ENCODE measurements at places on chromosomes 7 and 10.
A peak's percentile ranks its signal among the peaks of the same experiment; 100 is the strongest.

DNA sequence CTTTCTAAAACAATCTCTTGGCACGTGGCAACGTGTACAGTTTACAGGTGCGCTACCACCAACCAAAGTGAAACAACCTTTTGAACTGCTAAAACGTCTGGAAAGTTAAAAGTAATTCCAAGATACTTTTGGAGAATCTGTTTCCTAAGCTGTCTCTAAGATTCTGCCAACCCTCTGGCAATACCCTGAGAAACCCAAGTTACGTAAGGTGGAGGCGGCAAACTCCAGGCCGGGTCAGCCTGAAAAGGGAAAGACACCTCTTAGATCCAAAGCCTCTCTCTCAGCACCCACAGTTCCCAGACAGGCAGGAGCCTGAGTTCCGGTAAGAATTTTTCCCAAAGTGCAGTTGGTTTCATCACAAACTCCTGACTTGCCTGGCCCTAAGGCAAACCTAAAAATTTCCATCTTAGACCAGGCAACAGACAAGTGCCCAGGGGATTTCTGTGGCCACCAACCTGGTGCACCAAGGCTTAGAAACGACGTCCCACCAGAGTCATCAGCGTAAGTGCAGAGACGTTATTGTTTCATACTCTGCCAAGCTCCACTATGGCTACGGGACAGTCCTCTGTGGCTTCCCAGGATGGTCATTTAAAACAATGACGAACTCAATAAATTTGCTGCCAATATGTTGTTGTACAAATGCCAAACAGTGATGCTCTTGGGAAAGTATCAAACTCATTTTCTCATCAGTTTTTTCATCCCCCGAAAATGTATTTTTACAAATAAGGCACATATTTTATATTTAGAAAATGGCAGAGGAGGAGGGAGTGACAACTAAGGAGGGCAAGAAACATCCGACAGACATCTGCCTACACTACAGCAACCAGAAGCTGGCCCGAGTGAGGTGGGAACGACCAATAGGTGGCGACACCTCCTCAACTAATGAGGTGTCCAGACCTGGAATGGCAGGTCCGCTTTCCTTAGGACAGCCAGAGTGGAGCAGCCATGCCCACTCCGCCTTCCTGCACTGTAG lies 205.8 kb upstream of the FRMD4A start:
- DNase-seq, result peak; percentile 64

GRCh38 chr7:31465285-31465684 lies 48.6 kb upstream of the ITPRID1 start:
- DNase-seq, result no peak

DNA sequence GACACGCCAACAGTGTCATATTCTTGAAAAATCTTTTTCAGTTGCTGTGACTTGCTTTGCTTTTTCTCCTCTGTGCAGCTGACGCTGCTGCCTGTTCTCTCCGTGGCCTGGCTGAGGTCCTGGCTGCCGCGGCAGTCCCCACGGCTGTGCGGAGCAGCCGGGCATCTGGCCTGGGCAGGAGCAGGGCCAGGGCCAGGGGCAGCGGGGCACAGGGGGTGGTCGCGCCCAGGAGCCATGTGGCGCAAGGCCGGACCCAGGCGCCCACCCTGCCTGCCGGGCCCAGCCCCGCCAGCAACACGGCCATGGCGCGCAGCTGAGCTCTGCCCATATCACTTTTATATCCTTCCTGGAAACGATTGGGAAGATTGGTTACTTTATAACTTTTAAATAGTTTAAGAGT lies 109.4 kb upstream of the ACBD5 start:
- DNase-seq, result no peak

DNA sequence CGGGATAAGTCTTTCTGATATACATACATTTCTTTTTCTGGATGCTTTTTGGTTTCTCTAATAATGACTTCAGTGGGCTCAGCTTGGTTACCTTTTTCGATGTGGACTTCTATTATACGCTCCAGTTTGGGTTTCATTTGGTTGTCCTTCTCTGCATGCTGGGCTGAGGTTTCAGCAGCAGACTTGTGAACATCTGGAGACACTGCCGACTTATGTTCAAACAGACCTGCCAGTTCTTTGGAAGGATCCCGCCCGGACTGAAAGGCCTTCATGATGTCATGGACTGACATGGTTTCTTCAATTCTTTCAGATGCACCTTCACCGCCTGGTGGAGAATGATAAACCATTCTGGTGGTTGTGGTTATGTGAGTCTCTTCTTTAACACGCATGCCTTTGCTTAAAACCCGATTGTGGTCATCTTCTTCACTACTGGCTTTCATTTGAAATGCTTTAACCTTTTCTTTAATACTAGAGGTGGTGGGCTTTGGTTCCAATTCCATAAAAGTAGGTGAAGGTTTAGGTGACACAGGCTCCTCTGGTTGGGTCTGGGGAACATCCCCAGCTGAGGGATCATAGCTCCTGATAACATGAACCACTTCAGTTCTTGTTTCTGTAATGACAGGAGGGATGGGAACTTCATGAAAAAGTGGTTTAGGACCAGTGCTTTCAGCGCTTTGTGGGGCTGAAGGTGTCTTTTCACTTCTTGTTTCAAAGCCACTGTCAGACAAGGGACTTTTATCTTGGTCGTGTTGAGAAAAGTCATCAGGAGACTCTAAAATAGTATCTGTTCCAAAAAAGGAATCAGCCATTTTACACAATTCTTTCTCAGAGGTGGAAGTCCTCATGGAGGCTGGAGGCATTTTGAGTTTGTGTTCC lies 167.7 kb upstream of the CCDC6 start:
- no peak for DNase-seq

DNA sequence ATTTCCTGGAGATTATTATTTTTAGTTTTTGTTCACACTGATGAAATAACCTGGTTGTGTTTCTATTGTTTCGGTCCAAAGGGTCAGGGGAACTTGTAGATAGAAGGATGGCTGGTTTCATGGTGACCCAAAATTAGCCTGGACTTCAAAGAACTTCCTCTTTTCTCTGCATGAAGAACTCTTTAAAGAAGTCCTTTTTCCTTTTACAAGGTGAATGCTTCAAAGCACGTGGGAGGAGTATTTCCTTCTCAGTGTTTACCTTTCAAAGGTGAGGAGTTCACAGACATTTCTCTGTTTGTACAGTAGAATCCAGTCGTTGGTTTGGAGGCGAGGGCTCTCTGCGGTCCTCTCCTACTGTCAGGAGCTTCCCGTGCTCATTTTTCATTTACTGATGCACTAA lies 561.7 kb downstream of the GATA3 start:
- no peak for DNase-seq

DNA sequence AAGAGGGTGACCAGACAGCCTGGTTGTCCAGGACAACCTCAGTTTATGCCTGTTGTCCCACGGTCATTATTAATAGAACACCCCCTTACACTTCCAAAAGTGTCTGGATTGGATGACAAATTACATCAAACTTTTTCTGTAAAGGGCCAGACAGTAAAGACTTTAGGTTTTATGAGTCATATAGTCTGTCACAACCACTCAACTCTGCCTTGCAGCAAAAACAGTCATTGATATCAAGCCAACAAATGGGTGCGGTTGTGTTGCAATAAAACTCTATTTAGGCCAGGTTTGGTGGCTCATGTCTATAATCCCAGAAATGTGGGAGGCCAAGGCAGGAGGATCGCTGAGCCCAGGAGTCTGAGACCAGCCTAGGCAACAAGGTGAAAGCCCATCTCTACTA lies 66.7 kb upstream of the ATP6V0A4 start:
- no peak for DNase-seq

GRCh38 chr7:111672901-111673300 lies 110.6 kb upstream of the IMMP2L start:
- DNase-seq, result no peak

GRCh38 chr10:5570007-5570655 lies 45.4 kb downstream of the CALML3 start:
- DNase-seq, result no peak

DNA sequence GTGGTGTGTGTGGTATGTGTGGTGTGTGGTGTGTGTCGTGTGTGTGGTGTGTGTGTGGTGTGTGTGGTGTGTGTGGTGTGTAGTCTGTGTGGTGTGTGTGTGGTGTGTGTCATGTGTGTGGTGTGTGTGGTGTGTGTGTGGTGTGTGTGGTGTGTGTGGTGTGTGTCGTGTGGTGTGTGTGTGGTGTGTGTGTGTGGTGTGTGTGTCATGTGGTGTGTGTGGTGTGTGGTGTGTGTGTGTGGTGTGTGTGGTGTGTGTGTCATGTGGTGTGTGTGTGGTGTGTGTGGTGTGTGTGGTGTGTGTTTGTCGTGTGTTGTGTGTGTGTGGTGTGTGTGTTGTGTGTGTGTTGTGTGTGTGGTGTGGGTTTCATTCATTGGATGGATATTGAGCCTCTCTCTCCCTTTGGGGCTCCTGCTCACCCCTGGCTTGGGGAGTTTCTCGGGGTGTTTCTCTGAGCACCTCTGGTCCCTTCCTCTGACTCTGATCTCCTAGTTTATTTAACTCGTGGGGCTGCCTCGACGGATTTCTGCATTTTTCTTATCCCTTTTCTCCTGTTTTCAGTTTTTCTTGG lies 145.8 kb downstream of the DNAJB6 start:
- DNase-seq, result peak; percentile 14

DNA sequence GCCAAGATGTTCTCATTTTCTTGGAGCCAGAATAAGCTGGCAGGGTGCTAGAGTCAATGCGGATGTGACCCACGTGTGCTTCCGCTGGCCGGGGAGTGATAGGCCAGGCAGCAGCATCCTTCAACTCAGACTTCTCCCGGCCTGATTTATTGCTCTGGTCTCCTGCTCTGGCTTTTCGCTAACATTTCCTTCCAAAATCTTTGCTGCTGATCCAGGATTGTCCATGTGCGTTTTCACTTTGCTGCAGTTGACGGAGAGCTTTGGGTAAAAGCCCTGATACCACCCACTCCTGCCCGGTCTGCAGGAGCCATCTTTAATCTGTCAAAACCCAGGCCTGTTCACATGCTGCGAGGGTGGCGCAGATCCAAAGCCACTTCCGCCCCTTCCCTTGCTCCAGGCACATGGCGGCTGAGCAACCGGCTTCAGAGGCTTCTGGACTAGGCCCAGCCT lies 106.8 kb downstream of the CYP26A1 start:
- peak; percentile 76 for DNase-seq

- DNase-seq, result no peak
These were observed 285.5 kb downstream of the TCF7L2 start for GRCh38 chr10:113235508-113235907.

DNA sequence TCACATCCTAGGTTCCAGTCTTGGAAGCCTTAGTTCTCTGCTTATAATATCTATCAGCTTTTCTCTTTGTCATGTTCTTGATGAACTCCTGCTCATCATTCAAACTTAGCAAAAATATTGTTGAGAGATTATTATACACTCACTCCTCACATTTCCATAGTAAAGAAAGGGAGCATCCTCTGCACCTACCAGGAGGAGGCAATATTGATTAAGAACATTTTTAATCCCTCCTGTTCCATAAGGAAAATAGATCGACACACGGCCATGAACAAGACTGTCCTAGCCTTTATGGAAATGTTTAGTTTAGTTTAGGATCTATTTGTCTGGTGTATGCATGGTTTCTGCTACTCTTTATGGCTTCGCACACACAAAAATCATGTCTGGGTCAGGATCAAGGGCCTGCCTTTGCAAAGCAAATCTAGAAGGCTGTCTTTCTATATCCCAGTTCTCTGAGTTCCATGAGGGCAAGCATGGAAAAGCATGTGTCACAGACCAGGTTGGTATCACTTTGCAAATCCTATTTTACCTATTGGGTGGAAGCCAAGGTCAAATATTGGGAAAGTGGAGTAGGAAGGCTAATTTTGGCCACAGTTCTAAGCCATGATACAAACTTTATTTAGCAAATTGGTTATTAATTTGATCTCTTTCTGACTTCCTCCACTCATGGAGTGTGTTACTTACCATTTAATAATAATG lies 164.4 kb downstream of the MDFIC start:
- DNase-seq, result no peak

- DNase-seq, result no peak
These were observed 2.0 kb downstream of the ZSCAN25 start for GRCh38 chr7:99618726-99619125.

GRCh38 chr10:49078433-49078832 lies 36.9 kb downstream of the VSTM4 start:
- no peak for DNase-seq

- no peak for DNase-seq
These were observed 12.3 kb upstream of the ASCC1 start for GRCh38 chr10:72228318-72228751.

DNA sequence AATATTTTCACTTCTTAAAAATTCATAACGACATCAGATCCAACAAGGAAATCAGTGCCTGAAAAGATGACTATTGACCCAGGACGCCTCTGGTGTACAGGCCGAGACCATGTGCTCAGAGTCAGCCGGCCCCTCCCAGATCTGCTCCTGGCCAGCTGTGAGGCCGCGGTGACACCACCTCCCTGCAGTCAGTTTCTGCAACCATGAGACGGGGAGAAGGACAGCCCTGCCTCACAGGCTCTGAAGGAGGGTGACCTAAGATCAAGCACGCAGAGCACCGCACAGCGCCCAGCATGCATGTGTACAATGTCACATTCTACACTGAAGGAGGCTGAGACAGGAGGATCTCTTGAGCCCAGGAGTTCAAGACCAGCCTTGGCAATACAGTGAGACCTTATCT lies 2.6 kb upstream of the GPER1 start:
- no peak for DNase-seq

GRCh38 chr10:3048119-3049019 lies 19.0 kb upstream of the PFKP start:
- no peak for DNase-seq
